ENCODE measurements at places on chromosomes 1 and 21.

DNA sequence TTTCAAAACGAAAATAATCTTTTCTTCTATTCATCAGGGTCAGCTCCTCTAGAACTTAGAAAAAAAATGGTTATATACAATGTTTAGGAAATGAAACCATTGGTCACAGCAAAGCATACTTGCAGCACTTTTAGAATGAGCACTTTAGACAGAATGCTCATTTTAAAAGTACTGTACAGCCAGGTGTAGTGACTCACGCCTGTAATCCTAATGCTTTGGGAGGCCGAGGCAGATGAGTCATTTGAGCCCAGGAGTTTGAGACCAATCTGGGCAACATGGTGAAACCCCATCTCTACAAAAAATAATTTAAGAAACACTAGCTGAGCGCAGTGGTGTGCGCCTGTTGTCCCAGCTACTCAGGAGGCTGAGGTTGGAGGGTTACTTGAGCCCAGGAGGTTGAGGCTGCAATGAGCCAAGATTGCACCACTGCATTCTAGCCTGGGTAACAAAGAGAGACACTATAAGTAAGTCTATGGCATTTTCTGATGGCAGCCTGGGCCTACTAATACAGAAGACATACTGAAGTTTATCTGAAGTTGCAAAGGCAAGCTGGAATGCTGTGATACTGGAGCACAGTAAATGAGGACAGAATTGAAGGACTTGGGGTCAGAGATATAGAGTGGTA is 48.9 kb upstream of the ZNF326 start:
- DNase-seq, result no peak

- DNase-seq, result no peak
Measured at GRCh38 chr1:147177611-147178380, 5.5 kb upstream of the PRKAB2 start.

DNA sequence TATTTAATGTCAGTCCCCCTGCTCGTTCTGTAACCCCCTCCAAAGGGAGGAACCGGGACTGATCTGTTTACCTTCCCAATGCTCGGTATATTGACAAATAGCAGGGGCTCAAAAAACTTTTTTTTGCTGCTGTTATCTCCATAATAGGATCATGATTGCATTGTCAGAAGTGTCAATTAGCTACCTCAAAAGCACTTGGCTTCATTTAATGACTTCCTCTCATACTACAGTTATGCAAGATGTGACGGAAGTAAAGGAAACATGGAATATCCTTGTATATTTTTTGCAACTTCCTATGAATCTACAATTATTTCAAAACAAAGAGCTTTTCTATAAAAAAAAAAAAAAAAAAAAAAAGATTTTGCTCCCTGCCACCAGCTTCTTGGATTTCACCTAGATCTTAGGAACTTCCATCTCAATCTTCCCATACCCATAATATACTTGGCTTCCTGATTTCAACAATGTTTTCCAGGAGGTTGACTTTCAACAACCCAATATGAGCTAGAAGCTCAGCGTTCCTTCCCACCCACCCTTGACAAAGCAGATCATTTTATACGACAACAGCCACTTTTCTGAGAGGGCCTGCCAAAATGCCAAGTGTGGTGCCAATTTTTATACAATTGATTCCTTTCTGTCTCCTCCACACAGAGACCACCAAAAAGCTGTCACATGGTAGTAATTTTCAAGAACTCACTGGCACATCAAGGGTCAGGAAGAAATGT is 71.7 kb downstream of the SETD4 start:
- DNase-seq, result no peak

- no peak for DNase-seq
Measured at GRCh38 chr1:33025180-33025569, 11.5 kb downstream of the AK2 start.

DNA sequence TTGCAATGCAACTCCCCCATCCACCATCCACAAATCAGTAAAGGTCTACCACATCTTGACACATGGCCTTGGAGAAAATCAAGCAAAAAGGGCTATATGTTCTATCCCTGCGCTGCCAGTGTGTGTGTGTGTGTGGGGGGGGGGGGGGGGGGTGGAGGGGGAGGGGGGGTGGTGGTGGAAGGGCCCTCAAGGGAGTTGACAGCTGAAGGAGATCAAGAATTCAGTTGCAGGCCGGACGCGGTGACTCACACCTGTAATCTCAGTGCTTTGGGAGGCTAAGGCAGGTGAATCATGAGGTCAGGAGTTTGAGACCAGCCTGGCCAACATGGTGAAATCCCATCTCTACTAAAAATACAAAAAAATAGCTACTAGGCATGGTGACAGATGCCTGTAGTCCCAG is 37.6 kb upstream of the CLIC4 start:
- no peak for DNase-seq

DNA sequence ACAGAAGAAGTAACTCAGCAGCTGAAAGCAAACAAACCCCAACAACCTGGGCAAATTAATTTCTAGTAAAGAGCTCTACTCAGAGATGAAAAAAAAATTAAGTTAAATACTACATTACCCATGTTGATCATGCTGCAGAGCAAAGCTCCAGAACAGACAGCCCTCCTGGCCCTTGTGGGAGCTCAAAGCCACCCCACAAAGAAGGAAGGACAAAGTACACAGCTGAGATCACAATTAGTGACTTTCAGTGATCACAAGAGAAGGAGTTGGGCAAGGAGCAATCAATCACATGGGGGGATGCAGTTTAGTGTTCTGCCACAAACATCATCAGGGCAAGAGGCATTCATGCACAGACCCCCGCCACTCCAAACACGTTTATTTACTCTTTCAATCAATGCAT is 114.2 kb downstream of the DAB1 start:
- no peak for DNase-seq

DNA sequence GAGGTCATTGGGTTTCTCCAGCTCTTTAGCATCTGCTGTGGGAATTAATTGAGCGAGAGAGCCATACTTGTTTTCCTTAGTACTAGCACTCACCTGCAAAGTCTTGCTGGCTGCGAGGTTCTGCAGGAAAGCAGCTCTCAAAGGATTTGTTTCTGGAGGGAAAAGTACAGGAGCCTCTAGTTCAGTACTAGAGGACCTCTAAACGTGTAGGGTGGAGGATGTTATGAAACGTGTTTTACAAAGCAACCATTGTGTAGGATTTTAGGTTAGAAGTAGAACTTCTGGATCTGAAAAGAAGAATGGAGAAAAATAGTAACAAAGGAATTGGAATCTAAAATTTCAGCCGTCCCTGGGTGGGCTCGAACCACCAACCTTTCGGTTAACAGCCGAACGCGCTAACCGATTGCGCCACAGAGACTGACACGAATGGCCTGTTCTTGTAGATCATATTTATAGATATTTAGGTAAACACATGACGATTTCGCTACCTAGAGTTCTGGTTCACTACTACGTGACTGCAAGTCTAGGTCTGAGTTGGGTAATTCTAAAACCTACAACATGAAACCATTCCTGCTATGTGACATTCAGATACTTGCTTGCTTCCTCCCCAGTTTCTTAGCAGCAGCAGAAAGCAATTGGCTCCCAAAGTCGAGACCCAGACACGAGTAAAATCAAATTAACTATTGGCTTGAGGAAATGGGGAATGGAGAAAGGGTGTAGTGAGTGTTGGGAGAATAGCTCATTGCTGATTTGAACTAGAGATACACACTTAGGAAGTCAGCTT is 60.2 kb upstream of the CFAP126 start:
- DNase-seq, result no peak

DNA sequence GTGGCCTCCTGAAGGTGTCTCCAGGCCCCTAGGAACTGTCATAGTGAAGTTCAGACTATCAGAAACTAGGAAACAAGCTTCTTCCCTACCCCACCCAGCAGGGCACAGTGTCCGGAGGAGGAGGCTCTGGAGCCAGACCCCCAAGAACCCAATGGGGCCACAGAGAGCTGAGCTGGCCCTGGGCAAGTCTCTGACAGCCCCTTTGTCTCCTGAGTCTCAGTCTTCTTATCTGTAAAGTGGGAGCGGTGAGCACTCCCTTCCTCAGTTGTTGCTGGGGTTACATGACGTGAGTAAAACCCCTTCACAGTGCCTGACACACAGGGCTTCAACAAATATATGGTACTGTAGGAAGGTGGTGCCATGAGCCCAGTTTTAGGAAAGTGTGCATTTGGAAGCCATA is 675.8 kb downstream of the MATN1 start:
- DNase-seq, result no peak

- no peak for DNase-seq
Measured at GRCh38 chr1:38727684-38728584, 131.6 kb downstream of the RRAGC start.

GRCh38 chr1:206835186-206835585 is 30.2 kb upstream of the IL20 start:
- DNase-seq, result no peak

DNA sequence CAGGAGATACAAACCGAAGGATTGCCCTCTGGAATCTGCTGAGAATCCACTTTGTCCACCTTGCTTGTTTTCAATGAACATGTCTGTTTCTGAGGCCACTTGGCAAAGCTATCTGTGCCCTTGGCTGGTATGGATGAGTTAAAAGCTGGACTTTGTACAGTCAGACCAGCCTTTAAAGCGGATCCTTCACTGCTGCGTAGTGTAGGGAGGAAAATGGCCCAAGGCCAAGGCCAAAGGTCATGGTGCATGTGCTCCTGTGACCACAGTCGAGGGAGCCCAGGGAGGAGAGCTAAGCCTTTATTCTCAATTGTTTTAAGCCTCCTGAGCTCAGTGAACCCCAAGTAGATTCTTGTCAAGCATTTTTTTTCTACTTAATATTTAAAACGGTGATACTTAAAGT is 37.0 kb downstream of the KCNJ15 start:
- no peak for DNase-seq

GRCh38 chr21:35399706-35400105 is 350.6 kb upstream of the RUNX1 start:
- DNase-seq, result no peak

DNA sequence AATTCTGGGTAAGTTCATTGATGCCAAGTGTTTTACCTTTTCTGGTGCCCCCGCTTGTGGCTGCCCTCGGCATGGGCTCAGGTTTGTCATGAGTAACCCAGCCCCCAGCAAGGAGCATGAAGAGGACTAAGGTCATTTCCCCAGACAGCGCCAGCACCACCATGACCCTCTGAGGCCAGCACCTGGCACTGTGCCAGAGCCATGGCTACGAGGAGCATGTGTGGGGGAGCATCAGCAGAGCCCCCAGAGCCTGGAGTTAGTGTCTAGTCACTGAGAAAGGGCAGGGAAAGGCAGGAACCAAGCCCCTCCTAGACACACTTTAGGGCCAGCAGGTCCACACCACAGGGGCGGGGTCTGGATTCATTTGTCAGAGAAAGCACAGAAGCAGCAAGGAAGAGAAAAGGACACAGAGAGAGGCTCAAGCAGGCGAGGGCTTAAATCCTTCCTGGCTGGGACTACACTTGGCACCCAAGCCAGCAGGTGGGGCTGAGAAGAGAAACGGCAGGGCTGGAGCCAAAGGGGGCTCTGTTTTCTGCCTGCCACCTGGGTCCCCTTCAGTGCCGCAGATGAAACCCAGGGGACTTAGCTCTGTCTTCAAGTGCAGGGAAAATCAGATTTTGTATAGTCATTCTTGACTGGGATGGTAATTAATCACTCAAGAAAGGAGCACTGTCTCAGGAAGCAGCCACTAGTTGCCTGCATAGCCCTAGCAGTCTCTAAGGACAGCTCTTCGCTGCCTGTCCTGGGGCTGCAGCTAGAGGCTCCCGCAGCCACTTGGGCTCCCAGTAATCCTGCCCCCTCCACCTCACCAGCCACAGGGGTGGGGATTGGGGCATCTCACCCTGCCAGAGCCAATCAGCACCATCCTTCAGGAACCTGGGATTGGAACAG is 79.6 kb upstream of the ZC3H12A start:
- no peak for DNase-seq

DNA sequence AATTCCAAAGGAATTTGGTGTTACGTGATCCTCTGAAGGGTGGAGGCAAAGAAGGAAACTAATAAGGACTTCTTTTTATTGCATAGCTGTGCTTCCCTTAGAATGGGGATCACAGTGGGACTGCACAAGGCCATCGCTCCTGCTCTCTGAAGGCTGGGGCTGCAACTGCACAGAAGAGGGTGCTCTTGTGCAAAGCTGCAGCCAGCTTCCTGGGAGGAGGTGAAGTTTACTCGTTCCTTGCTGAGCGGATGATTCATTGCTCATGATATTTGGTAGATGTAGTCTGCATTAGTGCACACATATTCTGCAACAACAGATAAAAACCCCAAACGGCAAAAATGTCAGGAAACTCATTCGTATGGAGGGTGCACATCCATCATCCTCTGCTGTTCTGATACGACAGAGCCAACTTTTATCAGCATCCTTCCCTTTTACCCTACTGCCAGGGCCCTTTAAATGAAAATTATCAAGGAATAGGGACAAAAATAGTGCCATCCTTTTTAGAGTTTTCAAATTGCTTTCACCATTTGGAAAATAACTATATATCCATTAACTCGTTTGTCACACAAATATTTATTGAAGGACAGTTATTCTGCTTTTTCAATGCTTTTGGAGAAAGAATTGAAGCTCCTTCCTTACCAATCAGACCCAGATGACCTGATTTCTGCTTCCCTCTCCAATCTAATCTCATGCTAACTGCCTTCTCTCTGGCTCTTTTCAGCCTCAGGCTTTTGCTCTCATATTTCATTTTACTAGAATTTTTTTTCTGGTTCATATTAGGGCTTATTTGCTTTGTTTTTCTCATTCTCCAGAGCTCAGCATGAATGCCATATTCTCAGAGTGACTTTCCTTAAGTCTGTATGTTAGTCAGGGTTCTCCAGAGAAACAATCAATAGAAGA is 263.6 kb downstream of the DUSP10 start:
- peak; percentile 64 for DNase-seq

Measured in CD4-positive, alpha-beta T cell treated with Interleukin-2 at 100 ng/mL for 4 hours (primary cell).